ENCODE measurements at places on chromosomes 4 and X.

- DNase-seq = peak; percentile 49
Observed at GRCh38 chrX:101078716-101079598, at the start of gene TMEM35A. TMEM35A (plus strand) TSS chrX:101078879; CDS start chrX:101079003, 124 bp downstream.

DNA sequence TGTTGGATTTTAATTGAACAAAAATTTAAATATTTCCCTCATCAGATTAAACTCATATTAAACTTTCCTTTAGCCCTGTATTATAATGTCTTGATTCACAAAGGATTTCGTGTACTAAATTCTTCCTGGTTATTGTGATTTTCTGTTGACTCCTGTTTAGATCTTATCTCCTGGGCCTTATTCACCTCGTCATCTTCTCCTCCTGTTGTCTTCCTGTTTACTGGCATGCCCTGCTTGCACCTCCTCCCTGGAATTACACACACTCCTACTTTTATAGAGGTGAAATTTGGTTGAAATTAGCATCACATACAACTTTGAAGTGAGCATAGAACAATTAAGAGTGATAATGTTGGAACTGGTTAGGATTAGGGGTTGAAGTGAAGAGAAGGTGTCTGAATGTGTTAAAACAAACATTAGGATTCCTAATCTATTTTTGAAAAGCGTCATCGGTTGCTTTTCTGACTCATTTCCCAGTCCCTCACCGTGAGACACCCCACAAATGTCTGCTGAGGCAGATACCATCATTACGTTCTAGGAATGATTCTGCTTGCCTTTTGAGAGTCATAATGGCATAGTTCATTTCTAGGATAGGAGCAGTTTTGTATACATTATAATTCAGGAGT is 32.5 kb downstream of the TLL1 start:
- DNase-seq = peak; percentile 6

DNA sequence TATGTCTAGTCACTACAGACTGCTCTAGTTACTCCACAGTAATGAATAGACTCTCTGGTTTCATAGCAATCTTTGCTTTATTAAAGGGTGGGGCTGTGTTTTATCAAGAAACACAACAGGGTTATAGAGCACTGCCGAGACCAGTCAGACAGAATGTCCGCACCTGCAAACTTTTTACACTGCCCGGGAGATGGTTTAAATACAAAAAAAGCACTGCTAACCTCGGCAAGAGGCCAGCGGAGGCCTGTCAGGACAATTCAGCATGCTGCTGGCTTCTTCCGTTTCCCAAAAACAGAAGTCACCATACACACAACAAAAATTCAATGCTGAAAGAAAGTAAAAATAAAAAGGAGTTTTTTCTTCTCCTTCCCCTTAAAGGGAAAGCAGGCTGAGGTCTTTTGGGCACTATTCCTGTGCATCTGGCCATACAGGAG is 67.4 kb downstream of the IRF2 start:
- no peak for DNase-seq

DNA sequence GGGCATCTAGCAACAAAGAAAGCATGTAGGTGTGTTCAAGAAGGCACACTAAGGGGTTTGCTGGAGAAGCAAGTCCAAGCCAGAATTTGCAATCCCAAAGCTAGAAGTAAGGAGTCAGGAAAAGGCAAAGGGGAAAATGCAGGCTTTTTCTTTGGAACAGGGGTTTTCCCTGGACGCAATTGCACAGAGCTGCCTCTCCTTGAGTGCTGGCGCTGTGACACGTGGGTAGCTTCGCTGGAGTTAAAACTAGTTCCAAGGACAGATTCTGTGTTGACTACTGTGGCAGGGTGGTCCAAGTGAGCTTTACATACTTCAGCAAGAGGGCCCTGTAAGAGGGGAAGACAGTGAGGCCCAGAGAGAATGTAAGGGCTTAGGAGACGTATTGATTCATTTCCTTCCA is 277.1 kb downstream of the ADGRA3 start:
- DNase-seq = no peak

DNA sequence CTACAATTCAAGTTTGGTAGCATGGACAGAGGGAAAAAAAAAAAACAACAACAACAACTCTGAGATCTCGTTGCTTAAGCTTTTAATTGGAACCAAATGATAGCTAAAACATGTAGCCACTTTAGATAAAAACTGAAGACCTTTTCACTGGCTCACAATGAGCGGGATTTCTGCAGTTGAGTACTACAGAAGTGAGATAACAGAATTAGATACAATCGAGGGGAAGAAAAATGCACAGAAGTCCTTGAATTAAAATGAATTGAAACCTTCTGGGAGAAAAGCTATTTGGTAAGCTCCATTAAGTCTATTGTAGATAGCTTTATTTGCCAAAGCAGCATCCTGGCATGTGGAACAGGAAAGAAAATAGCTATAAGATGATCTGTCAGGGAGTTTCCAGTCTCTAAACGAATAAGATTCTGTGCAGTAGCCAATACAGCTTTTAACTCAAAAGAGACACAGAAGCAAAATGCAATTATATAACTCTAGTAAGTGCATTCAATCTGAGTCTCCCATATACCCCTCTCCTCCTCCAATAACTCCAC is 248.5 kb downstream of the ENOX2 start:
- peak; percentile 22 for DNase-seq

- DNase-seq = peak; percentile 87
Observed at GRCh38 chrX:75596178-75596577, 73.3 kb upstream of the ZDHHC15 start.

- DNase-seq = peak; percentile 28
Observed at GRCh38 chr4:35970366-35970960, 273.9 kb downstream of the ARAP2 start.

DNA sequence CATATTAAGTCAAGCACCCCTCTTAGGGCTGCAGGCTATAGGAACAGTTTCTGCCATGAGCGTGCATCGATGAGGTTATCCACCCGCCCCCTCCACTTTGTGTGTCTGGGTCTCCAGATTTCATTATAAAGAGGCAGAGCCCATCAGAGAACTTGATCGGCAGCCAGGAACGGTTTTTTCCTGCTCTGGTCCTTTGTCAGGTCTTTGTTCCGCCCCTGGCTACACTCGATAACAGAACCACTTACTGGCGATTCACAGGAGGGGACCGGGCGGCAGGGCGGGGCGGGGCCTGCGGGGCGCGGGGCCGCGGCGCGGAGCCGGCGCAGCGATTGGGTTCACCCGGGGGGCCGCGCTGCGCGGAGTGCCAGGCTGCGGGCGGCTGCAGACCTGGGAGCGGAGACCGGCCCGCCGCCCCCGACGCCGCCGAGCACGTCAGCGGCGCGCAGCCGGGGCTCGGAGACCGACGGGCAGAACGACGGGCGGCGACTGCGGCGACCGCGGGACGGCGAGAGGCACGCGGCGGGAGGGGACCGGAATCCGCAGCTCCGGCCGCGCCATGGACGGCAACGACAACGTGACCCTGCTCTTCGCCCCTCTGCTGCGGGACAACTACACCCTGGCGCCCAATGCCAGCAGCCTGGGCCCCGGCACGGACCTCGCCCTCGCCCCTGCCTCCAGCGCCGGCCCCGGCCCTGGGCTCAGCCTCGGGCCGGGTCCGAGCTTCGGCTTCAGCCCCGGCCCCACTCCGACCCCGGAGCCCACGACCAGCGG is at the start of gene SLC10A4:
TSS of gene SLC10A4 (plus strand) at position 338 of the 771 bp plus-strand sequence. CDS start at position 557, 219 bp downstream.
- DNase-seq = peak; percentile 63

GRCh38 chr4:74038425-74039314 is at the start of gene CXCL3:
CXCL3 (minus strand) TSS chr4:74038689; CDS start chr4:74038611, 78 bp downstream.
- peak; percentile 81 for DNase-seq

DNA sequence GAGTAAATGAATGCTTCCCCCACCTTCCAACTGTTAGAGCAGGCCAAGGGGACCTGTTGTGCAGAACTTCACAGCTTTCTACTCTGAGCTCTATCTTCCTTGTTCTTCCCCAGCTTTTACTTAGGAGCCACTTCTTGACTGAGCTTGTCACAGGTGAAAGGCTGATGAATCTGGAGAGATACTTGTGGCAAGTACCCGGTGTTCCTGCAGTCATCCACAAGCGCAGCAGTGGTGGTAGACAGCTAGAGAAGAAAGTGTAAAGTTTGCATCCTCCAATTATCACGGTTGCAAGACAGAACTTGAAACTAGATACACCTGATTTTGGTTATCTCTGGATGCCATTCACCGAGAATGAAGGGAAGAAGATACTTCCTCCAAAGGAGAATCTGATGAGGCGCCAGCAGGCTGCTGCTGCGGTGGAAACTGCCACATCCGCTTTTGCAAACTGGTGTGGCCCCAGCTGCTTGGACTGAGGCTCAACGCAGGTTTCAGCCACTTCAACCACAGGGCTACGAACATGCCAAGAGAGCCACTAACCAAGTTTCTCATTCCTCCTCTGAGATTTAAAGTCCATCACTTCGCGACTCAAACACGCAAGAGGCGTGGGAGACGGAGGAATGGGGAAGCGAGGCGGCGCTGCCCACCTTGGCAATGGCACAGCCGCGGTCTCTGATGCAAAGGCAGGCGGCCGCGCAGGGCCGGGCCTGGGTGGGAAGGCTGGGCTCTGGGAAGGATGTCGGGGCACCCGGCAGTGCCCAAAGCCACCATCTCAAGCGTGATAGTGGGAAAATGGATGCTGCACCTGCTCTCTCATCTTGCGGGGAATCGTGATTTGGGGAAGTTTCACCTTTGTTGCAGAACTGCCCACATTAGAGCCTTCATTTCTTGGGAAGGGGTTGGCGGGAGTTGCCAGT is 1.3 kb upstream of the FHIP1A start:
- DNase-seq = peak; percentile 17

DNA sequence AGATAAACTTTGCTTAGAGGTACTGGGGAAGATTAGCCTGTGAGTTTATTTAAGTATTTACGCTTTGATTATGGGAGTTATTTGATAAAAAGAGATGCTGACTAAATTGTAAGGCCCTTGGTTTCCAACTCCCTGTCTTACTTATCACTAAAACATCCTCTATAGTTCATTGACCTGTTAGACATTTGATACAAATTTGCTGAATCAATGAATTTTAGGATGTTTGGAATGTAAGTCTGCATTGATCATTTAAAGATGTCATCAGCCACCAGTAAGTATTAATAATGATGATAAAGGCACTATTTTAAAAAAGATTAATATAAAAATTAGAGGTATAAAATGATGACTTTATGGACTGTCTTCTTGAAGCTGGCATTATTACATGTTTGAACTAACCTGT is 340.6 kb downstream of the SPRY1 start:
- DNase-seq = no peak

DNA sequence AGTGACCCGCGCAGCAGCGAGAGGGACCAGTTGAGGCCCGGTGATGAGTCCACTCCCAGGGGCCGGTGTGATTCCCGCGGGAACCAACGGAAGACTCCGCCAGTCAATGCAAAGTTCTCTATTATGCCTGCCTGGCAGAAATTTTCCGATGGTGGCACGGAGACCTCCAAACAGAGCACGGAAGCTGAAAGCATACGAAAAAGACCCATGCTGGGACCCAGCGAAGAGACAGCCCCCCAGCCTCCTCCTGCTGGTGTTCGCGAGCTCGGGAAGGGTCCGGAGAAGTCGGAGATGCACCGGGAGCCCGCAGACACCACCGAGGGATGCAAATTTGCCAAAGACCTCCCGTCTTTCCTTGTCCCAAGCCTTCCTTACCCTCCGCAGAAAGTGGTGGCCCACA is 71.7 kb downstream of the AASDH start:
- no peak for DNase-seq
